ENCODE measurements at places on chromosomes 7 and 10.

- no peak for DNase-seq
Measured at GRCh38 chr10:80589726-80590373, 52.1 kb downstream of the SH2D4B start.

GRCh38 chr7:143375298-143376034, 5.7 kb upstream of the ZYX start:
- no peak for DNase-seq

DNA sequence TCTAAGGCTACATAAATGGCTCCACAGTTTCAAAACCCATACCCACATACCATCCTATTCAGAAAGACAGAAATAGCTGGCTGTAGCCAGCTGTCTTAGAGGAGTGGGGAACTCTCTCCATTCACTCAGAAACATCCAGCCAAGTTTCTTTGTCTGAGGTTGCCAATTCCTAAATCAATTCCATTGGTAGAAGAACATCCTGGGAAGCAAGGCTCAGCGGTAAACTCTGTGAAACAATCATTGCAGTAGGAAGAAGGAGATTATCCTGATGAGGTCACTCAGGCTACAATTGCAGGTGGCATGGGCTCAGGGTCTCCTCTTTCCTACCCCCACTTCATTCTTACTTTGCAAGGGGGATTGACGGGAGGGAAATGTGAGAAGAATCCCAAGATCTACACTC, 154.0 kb downstream of the ETV1 start:
- no peak for DNase-seq

GRCh38 chr7:4693152-4693551, 11.1 kb downstream of the FOXK1 start:
- no peak for DNase-seq
